ENCODE measurements at places on chromosomes 16 and 17.

- peak; percentile 10 for ATAC-seq
These were observed 10.3 kb upstream of the RPL38 start for GRCh38 chr17:74192950-74193781.

DNA sequence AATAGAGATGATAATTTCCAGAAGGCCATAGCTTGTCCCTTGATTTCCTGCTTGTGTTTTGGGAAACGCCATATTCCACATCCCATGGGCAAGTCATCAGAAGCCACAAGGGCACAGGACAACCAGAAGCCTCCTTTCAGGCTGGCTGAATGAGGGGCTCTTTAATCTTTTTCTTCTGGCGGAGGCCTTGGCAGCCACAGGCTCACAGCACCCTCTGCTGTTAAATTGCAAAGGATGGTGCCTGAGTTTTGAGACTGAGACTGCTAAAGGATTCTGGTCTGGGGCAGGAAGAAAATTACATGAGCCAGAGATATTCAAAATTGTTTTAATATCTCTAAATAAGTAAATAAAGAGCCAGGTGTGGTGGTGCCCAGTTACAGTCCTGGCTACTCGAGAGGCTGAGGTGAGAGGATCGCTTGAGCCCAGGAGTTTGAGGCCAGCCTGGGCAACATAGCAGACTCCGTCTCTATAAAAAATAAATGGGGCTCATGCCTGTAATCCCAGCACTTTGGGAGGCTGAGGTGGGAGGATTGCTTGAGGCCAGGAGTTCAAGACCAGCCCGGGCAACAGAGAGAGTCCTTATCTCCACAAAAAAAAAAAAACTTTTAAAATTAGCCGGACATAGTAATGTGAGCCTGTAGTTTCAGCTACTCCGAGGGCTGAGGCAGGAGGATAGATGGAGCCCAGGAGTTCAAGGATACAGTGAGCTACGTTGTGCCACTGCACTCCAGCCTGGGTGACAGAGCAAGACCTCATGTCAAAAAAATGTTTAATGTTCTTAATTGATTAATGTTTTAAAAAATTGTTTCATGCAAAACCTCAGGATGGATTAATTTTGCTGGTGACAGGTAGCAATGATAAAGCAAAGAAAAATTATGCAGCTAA lies 26.3 kb downstream of the AARSD1 start:
- peak; percentile 51 for ATAC-seq

DNA sequence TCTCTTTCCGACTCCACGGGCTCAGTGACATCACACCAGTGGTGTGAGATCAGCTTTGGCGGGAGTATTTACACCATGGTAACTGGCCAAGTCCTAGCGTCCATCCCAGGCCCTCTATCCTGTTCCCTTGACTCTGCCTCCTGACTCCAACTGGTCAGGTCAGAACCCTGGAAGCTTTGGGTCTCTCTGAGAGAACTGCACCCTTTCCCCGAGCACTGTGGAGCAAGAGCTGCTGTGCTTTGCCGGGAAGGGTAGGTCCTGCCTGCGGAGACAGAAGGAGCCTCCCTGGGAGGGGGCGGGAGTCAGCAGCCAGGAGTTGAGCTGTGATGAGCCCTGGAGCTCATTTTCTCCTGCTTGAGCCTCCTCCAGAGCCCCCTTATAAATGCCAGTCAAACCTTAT lies 212.1 kb upstream of the TNRC6C start:
- no peak for ATAC-seq

DNA sequence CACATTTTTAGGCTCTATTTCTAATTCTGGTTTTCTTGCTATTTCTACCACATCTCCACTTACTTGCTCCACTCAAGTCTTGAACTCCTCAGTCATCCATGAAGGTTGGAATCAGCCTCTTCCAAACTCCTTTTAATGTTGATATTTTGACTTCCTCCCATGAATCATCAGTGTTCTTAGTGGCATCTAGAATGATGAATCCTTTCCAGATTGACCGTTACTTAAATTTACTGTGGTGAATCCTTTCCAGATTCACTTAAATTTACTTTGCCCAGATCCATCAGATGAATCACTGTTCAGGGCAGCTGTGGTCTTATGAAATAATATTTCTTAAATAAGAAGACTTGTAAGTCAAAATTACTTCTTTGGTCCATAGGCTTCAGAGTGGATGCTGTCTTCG lies 32.4 kb downstream of the CLTC start:
- no peak for ATAC-seq

- no peak for ATAC-seq
These were observed 2.3 kb upstream of the PPP1R9B start for GRCh38 chr17:50152736-50153135.

GRCh38 chr17:18182978-18183333 lies 672 bp upstream of the ALKBH5 start:
- ATAC-seq: peak; percentile 77

GRCh38 chr17:68390888-68391545 lies 66.3 kb downstream of the WIPI1 start:
- ATAC-seq: no peak

DNA sequence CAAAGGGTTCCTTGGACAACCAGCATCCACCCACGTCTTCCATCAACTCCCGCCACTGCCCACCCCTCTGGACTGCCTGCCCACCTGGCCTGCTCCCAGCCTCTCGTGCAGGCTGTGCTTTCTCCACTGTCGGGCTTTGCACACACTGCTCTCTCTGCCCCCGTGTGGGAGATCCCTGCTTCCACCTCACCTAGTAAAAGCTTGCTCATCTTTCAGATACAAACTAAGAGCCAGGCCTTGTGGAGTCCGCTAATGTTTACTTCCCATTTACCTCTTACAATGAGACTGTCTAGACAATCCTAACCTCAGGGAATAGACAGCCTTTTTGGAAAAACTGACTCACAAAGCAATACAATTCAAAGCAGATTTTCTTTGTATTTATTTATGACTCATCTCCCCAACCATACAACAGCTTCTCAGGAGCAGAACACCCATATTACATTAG lies 67.6 kb downstream of the USP31 start:
- ATAC-seq: no peak

- no peak for ATAC-seq
These were observed 16.7 kb downstream of the ZBTB4 start for GRCh38 chr17:7462474-7463371.

- no peak for ATAC-seq
These were observed 25.1 kb upstream of the ITGA2B start for GRCh38 chr17:44414394-44415155.

DNA sequence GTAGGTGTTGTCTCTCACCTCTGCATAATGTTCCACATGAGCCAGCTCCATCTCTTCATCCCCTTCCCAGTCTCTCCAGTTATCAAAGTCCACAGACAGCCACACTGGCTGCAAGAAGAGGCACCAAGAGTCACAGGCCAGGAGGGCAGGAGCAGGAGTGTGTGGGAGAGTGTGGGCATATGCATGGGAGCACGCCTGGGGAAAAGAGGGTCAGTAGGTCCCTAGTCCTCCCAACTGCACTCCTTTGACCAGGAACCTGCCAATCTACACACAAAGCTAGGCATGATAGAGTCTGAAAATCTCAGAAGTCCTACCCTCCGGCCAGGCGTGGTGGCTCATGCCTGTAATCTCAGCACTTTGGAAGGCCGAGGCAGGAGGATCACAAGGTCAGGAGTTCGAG lies 7.3 kb upstream of the AARSD1 start:
- ATAC-seq: no peak

DNA sequence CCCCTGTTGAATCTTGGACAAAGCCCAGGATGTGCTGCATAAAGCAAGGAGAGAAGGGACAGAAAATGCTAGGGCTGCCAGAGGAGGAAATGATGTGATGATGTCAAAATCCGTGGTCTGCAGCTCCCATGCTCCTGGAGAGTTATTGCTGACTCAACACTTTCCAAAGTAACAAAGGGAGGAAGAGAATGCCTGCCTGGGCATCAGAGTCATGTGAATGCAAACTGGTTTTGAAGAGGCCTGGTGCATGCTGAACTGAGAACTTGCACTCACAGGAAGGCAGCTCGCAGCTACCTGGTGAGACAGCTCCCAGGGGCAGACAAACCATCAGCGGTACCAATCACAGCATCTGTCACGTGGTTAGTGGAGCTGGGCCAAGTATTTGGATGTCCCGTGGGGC lies 2.8 kb downstream of the MARVELD3 start:
- ATAC-seq: no peak

- ATAC-seq: no peak
These were observed 94.5 kb downstream of the ZDHHC7 start for GRCh38 chr16:84916850-84917249.

DNA sequence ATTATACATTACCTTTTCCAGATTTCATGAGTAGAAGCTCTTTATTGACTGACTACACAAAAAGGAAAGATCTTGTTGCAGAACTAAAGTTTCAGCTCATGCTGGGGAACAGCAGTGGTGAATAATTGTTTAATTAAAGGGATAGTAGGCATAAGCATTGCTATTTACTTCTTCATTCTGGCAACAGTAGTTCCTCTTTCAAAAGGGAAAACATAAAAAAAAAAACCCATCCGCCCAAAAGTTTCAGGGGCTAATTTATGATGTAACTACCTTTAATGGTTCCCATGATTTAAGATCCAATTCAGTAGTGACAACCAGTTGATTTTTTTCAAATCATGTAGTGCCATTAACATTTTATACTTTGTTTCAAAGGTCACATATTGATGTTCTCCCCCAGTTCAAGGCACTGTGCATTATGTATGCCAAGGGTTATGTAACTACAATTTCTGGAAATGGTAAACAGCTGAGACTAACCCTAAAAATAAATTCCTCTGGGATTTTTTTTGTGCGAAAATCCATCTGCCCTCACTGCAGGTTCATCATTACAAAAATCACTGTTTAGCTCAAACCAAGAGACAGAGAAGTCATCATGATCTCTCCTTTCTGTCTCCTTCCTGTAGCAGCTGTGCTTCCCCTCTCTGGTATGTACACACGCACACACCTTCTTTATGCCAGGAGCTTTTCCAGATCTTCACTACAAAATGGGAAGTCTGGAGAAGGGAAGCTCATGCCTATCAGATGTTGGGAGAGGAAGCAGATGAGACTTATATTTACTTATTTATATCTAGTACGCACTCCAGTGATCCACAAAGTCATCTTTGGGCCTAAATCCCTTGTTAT lies 2.2 kb upstream of the PHLPP2 start:
- no peak for ATAC-seq

DNA sequence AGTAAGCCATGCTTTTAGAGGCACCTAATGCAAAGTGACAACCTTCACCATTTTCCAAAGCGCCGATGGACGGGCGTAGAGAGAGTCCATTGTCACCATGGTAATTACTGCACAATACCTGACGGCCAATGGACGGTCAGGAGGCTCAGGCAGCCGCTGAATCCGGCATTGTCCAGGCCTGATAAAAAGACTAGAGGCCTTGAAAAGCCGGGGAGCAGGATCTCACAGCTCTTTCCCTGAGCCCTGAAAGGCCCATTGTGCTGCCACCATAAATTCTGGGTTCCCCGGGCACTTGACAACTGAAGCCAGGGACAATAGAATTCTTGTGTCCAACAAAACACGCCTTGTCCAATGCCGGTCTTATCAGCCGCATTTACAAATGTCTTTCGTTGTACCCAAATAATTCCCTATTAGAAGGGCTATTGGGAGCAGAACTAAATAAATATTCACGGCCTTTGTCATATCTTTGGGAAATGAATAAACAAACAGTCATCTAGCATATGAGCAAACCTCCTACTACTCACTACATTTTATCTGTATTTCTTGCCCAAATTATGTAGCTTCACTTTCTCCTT lies 62.4 kb downstream of the CDH11 start:
- ATAC-seq: no peak

DNA sequence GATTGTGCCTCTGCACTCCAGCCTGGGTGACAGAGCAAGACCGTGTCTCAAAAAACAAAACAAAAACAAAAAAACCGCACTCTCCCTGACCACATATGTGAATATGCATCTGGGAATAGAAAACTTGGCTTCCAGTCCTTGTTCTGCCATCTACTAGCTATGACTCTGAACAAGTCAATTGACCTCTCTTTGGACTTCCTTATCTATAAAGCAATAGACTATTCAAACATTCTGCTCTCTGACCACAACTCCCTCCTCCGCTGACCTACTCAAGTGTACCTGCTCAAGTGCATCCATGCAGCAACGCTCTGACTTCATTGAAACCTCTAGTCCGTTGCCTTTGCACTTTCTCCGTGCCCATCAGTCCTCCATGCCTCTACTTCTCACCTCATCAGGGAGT lies 52.6 kb upstream of the KDM6B start:
- ATAC-seq: peak; percentile 94

DNA sequence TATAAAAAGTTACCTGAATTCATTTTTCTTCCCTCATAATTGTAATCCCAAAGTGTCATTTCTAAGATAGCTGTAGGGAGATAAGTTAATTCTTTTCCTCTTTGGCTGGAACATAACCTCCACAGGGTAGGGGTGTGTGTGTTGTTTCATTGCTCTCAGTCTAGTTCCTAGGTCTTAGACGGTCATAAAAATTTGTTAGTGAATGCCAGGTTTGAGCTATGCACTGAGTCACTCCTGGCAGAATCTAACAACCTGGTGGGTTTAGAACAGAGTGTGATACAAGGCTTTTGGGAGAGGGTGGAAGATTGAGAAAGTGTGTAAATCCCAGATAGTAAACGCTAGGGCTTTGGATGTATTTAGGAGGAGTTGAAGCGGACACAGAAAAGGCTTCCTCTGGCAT lies 894 bp upstream of the PHKG2 start:
- ATAC-seq: no peak

DNA sequence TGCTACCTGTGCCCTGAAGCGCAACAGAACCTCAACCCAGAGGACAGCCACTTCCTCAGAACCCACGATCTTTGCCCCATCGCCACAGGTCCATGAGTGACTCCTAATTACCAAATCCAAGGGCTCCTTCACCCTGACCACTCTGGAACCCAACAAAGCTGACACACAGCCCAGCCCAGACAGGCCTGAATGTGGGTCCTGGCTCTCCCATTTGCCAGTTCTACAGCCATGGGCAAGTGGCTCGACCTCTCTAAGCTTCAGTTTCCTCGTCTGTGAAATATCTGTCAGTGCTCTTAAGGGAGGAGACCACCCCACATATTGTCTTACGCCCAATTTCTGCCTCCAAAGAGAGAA lies 18.0 kb upstream of the ENDOV start:
- ATAC-seq: no peak

DNA sequence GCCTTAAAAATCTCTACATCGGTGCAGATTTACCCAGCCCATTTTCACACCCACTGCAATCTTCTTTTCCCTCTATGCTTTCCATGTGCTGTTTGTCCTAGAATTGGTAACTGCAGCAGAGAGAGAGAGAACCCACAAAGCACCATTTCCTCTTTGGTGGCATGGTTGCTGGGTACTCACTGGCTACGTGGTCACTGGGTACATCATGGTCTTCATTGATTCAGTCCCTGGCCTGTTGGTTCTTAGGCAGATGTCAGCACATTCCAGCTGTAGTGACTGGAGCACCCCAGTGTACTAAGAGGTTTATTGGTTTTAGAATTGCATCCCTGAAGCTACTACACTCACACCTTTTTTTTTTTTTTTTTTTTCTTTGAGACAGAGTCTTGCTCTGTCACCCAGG lies 156.1 kb upstream of the CACNG5 start:
- ATAC-seq: no peak

Measured in stimulated activated memory B cell treated with anti-CD40 and anti-IgM and Interleukin-4, amounts not matched to agents 10 μg/mL and 1 μg/mL and 100 μg/mL, for 72 hours (primary cell).